ENCODE measurements at places on chromosomes 2 and 18.

- DNase-seq: no peak
Observed at GRCh38 chr2:196750291-196750923, 49.1 kb downstream of the GTF3C3 start.

DNA sequence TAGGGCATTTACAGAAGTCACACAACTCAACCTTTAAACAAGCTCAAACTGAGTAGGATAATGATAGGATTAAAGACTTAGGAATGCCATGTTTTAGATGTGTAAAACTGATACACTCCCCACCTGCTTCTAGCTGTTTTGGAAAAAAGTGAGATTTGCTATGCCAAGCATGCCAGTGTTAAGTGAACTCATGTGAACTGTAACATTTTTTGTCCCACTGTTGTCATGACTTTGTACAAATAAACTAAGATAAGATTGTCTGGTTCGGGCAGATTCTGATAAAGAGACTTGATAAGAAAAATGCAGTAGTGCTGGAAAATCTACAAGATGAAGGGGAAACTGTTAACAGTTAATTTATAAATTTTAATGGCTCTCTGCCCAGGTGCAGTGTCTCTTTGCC lies 66.5 kb downstream of the GLS start:
- peak; percentile 87 for DNase-seq

DNA sequence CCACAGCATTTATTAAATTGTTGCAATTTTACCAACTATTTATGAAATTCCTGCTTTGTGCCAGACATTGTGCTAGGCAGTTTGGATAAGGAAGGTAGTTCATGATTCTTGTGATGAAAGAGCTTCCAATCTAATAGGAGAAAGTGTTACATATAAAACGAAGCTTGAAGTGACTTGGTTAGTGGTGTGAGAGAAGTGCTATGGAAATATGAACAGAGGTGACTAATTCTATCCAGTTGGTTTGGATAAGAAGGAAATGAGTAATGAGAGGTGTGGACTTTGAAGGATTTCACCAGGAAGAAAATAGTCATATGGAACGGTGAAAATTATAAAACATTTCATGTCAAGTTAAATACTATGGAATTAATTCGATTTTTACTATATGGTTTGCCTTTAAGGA lies 48.6 kb downstream of the EML6 start:
- DNase-seq: peak; percentile 84

DNA sequence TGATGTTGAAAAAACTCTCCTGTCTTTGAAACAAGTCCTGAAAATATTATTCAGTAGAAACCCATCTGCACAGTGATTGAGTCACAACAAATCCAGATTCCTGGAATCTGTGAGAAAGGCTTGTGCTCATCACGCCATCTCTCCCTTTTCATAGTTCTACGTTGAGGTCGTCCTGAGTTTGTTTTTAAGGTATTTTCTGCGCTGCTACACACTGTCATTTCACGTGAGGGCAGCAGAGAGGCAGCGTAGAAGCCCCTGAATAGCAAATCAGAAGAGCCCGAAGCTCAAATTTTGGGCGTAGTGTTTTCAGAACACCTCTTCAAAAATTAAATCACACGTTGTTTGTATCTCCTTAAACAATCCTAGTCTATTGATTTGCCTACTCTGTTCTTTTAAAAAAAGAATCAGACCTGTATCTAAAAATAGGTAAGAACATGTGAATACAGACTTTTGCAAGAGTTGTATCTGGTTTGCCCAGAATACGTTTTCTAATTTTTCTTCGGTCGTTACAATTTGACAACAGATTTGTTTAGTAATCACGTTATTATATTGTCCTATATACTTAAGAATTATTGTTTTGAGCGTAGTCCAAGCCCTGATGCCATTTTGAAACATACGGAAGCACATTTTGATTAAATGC lies 61.6 kb upstream of the SLC38A11 start:
- peak; percentile 11 for DNase-seq

- DNase-seq: no peak
Observed at GRCh38 chr18:10437837-10438236, 16.6 kb upstream of the APCDD1 start.

DNA sequence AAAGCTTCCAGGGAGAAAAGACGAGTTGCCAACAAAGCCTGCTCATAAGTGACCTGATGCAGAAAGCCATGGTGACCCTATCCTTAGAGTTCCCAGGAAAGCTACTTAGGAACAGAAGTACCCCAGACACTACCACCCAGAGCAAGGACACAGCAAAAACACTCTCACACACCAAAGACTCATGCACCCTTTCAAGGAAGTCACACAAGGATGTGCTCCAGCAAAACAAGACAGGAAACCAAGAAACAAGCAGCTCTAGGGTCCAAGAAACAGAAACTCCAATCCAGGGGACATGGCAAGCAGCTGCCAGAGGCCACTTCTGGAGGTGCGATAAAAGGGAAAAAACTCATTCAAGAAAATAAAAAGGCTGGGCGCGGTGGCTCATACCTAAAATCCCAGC lies 5.7 kb downstream of the KIF1A start:
- no peak for DNase-seq

GRCh38 chr2:181178823-181179412 lies 198.5 kb downstream of the UBE2E3 start:
- DNase-seq: peak; percentile 9

DNA sequence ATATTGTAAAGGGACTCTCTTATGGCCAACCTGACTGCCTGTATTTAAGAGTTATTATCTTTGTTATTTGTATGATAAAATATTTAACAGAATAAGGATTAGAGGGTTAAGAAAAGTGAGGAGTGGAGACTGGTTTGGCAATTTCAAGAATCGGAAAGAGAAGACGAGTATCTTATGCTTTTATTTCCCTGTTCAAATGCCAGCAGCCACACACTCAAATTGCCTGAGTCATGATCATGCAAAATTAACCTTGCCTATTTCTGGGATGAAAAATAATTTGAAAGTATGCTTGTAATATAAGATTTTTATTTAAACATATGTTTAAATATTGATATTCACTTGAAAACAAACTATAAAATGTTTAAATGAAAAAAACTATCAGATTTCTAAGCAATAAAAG lies 188.6 kb downstream of the CD226 start:
- DNase-seq: no peak

DNA sequence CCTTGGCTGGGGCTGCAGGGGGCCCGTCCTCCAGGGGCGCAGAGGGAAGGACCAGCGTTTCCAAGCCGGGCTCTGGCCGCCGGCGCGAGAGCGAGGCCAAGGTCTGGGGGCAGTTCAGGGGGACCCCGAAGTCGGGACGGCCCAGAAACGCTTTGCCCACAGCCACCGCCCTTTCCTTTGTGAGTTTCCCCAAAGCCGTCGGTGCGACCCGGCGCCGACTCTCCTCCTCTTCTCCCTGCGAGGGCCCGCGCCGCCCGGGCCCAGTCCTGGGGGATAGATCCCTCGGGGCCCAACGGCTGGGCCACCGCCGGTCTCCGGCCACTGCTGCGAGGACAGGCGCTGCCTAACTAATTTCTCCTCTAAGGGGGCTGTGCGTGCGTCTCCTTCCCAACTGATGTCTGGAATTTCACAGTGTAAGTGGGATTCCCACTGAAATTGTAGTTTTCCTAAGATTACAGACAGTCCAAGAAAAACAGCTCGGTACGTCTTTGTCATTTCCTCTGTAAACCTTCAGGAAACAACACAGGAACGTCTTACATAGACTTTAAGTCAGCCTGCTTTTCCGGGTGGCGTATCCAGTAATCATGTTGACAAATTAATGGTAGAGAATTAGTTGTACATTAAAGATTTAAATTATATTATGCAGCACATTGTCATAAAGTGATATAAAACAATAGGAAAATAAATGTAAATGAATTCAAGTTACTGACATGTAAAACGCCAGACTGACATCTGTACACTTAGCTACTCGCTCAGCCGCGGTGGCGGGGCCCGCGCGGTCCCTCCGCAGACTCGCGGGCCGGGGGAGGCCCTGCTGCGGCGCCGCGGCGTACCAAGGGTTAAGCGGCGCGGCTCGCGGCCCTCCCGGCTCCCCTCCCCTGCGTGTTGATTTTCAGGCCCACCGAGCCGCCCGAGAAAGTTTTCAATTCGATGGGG lies 139.4 kb upstream of the SIX3 start:
- no peak for DNase-seq

DNA sequence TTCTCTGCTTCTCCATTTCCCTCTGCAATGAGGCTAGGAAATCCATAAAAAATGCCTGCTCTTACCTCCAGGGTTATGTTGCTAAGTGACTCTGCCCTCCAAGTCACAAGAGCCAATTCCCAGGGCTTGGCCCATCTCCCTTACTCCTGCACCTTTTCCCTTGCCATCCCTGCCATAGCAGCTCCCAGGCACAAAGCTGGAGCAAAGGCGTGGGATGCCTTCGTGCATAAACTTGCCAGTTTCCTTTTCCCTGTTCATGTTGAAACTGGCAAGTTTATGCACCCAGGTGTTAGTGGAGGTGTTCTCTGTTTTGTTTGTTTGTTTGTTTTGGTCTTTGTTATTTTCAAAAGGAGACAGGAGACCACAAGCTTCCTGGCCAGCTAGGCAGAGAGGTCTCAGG lies 195.1 kb downstream of the ACKR3 start:
- DNase-seq: no peak

- DNase-seq: no peak
Observed at GRCh38 chr2:62920070-62920469, 130.6 kb upstream of the OTX1 start.

GRCh38 chr2:226181909-226182308 lies 617.7 kb downstream of the IRS1 start:
- DNase-seq: no peak

- DNase-seq: no peak
Observed at GRCh38 chr2:191150230-191150599, 579 bp downstream of the STAT4 start.

DNA sequence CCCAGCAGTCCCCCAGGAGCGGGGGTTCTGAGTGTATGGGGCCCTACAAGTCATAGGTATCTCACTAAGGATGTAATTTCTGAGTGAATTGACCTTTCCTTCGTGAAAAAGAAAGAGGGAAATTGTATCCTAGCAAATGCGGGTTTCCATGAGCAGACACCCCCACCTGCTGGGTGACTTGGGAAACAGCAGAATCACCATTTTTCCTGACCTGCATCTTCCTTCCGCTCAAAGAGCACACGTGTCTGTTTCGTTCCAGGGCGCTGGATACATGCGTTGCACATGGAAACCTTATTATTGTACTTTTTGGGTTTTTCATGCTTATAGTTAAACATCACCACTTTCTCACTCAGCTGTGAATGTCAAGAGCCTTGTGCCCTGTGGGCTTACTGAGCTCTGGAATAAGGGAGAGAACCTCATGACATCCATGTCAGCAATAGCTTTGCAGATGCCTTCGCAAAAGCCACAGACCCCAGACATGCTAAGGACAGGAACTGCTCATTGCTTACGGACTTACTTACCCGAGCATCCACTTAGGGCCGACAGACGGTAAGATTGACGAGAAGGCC lies 132.8 kb downstream of the TPO start:
- DNase-seq: peak; percentile 62

GRCh38 chr18:45137087-45137419 lies 456.4 kb downstream of the SETBP1 start:
- DNase-seq: no peak

DNA sequence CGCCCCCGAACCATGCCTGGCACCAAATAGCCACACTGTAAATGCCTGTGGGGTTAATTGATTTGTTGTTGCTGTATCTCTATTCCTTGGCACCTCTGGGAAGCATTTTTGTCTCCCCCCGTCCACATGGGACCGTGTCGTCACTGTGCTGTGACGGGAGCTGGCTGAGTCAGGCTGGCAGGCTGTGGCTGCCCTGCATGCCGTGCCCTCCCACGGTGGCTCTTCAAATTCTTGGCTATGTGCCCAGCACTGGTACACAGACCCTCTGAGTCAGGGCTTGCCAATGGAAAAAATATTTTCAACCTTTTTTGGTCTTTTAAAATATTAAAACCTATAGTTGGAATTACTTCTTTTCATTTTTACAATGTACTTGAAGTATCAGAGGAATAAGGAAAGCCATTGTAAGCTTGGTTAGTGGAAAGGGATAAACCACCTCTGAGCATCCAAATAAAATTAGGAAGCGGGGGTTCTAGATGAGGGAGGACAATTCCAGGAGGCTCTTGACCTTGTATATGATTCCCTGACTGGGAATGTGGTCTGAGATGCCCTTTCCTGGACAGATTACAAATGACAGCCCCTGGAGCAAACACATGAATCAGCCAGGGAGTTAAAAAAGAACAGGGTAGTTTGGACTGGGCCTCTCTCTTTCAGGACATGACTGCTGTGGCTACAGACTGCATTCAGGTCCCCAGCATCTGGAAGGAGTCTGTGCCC lies 59.4 kb downstream of the DGKD start:
- peak; percentile 55 for DNase-seq

- peak; percentile 23 for DNase-seq
Observed at GRCh38 chr2:88350331-88351248, 101.9 kb downstream of the FOXI3 start.

- no peak for DNase-seq
Observed at GRCh38 chr18:3048121-3048520, 35.2 kb upstream of the LPIN2 start.

DNA sequence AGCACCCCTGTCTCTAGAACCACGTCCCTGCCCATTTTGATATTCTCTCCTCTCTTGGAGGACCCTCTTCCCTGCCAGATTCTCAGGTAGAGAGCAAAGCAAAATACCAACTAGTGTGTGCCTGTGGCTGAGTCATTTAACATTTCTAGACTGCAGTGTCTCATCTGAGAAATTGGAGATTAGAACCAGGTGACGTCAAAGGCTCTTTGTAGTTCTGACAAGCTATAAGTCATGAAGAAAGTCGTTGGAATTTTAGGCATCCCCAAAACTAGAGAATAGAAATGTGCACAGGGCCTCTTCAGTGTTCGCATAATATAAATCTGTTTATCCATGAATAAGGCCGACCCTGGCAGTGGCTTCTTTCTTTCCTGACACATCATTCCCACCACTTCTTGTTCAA lies 74.4 kb upstream of the TANC1 start:
- DNase-seq: no peak

- no peak for DNase-seq
Observed at GRCh38 chr18:10371165-10371564, 83.3 kb upstream of the APCDD1 start.

- DNase-seq: no peak
Observed at GRCh38 chr2:132715386-132716351, 45.7 kb upstream of the LYPD1 start.

DNA sequence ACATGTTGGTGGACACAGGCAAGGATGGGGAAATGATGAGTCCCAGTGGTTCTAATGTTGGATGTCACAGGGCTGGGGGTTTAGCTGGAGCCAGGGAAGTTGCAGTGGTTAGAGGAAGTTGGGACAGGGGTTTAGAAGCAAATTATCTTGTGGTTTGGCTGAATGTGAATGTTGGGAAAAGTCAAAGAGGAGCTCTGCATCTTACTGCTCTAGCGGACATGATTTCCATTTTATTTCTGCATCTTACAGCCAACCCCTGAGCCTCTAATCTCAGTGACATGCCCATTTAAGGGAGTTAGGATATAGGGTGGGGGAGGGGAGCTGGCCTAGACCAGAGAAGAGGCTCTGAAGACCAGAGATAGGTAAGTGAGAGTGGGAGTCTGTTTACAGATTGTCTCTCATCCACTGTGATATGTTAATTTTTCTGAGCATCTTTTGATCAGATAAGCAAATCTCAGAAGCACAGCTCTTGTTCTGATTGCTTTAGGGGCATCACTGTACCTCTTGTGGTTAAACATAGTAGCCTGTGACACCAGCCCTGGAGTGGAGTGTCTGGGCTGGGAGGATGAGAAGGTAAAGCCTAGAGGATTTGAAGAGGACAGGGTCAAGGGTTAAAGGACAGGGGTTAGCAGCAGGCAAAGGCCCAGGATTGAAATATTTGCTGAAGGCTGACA lies 43.6 kb downstream of the SETBP1 start:
- no peak for DNase-seq

- peak; percentile 69 for DNase-seq
Observed at GRCh38 chr2:100894105-100894795, 74.3 kb downstream of the NPAS2 start.

GRCh38 chr2:178700922-178701342 lies 106.3 kb downstream of the TTN start:
- DNase-seq: peak; percentile 37
